Effector CD4-positive, alpha-beta T cell (primary cell): ENCODE measurements at places on chromosomes 11 and 22.
A peak's percentile ranks its signal among the peaks of the same experiment; 100 is the strongest.

- peak; percentile 77 for DNase-seq
Measured at GRCh38 chr22:37696657-37697537, at the start of gene TRIOBP. Gene TRIOBP (plus strand): TSS chr22:37697048. CDS start chr22:37701366, 4,318 bp downstream.

DNA sequence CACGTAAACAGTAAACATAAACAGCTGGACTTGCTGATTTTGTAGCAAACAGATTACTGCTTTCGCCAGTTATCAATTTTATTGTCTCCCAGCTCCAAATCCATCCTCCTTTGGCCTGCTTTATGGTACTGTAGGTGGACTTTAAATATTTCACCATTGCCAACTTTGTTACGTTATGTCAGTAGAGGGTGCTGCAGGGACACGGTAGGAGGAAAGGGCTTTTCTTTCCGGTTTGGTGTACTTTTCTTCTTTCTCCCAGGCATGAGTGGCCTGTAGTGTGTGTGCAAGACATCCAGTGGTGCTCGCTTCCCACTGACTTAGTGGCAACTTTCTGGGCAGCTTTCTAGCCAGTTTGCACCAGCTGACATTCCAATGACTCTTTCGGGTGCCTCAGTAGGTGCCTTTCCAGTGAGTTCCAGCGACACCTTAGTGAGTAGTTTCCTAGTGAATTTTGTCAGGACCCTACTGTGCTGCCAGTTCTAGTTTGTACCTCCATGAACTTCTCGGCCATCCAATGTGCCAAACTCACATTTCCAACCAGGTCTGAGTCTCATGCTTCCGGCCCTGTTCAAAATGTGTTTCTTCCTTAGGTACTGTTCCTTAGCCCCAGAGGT lies 267.6 kb upstream of the TENM4 start:
- DNase-seq = no peak

GRCh38 chr11:35289821-35290220 lies 129.5 kb downstream of the SLC1A2 start:
- no peak for DNase-seq

- no peak for DNase-seq
Measured at GRCh38 chr11:128708660-128709059, 14.8 kb downstream of the FLI1 start.

- DNase-seq = no peak
Measured at GRCh38 chr11:27296497-27296896, 66.5 kb downstream of the CCDC34 start.
